ENCODE measurements at places on chromosomes 3 and 15.
A peak's percentile ranks its signal among the peaks of the same experiment; 100 is the strongest.

DNA sequence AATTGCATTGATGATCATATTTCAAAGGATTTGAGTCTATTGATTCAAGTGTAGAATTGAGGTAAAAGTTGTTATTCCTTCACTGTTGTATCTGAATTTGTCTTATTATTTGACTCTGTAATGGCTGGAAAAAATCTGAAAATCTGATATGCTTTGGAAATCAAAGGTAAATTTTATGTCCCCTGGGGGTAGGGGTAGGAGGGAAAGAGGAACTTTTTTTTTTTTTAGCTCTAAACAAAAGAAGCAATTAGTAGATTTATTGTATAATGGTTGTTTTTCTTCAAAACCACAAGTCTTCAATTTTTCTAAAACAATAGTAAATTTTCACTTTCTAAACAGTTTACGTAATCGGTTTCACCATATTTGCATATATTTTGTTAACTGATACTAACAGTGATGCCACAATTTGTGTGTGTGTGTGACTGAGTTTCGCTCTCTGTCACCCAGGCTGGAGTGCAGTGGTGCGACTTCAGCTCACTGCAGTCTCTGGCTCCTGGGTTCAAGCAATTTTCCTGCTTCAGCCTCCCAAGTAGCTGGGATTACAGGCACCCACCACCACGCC lies 91.7 kb upstream of the GOLGA6L4 start:
- DNase-seq = no peak

DNA sequence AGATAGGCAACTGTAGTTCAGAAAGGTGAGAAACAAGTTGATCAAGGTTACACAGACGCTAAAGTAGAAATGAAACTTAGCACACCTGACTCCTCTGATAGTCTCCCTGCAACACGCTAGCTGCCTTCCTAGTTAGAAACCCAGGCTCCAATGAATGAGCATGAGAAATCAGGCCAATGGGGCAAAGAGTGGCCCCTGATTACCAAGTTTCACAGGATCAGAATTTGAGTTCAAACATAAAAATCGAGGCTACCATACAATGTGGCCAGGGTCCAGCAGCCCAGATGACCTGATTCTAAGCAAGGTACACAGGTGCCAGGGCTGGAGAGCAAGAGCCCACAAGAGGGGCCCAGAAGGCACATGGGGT lies 7.7 kb downstream of the PLD1 start:
- DNase-seq = no peak

DNA sequence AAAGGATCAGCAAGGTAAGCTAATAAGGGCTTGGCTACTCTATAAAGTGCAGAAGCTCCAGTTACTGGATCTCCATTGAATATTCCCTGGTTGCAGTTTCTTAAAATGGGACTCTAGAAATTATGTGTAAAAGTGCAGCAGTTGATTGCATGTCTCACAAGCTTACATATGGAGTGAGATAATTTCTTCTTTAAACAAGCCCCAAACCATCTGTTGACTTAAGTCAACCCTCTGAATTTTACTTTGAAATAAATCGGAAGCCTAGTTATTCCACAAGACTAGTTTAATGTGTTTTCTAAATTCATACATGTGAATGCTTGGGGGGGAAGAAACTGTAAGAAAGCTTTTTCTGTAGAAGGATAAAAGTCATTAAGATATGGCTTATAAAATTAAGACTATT lies 664.2 kb downstream of the NLGN1 start:
- DNase-seq = no peak

- DNase-seq = no peak
These were observed 76.6 kb downstream of the AQP9 start for GRCh38 chr15:58214591-58215340.

DNA sequence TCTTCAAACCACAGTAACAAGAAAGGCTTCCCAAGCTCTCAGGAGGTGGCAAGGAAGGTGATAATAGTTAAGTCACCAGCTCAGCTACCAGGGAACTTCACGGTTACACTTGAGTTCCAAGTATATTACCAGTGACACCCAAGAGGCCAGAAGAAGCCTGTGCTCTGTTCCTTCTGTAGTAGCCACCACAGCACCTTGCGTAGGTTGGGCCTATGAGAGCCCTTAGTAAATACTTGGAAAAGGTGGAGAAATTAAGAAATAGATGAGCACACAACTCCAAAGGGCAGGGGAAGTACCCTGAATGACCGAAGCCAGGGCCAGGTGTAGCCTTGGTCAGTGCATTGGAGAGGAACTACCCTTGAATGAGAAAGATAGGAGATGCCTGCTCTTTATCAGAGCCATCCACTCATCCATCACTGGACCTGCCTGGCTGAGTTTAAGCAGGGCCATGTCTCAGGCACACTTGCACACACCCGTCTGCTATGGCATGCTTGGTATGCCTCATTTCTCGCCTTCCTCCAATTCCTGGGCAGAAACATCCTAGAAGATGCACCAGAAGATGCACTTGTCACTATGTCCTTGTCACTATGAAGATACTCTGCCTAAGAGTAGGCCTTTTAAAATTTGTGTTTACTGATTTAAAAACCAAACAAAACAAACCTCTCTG lies 32.6 kb upstream of the NDUFB4 start:
- DNase-seq = no peak

GRCh38 chr15:100601617-100602063 lies 344 bp downstream of the LINS1 start:
- DNase-seq = no peak

DNA sequence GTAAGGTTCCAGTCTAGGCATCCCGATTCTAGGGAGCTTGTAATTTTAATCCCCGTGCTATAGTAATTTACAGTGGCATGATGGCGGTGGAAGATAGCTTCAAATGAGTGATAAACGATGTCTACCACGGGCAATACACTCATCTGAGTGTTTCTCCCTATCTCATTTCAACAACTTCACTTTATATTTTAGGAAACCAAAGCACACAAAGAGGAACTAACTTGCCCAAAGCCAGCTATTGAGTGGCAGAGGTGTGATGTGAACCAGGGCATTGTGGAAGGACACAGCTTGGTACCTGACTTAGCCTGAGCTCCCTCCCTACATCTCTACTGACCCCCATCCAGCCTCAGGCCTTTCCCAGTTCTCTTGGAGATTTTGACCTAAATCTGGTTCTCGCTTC lies 16.9 kb upstream of the FILIP1L start:
- no peak for DNase-seq

GRCh38 chr3:154536751-154537150 lies 106.8 kb upstream of the GPR149 start:
- DNase-seq = no peak

DNA sequence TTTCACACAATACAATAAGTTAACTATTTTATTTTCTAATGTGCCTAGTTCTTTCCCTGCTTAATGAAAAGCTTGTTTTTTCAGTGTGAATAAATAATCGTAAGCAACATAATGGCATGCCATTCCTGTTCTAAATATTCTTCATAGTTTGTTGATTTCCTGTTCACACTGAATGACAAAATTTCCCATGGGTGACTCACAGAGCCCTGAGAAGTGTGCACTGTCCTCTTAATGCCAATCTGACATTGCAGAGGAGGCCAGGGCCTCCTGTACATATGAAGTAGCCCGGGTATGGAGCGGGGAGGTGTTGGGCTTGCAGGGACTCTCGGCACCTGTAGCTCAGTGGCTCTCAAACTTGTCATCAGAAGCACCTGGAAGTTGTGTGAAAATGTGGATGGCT lies 24.3 kb downstream of the CCR3 start:
- DNase-seq = no peak

DNA sequence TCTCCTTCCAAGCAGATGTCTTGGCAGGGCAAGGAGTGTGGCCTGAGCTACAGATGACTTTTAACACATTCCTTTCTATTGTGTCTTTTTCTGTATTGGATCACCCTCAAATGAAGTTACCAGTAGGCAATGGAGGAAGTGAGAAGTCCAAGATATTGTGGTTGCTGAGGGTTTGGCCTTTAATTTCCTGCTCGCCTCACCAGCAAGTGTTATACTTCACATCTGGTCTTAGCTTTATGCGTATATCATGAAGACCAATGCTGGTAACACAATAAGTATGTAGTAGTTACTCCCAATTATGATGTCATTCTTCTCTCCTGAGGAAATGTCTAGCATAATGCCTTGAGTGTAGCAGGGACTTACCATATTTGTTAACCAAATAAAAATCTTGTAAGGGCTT lies 179.9 kb downstream of the ZIC1 start:
- no peak for DNase-seq

DNA sequence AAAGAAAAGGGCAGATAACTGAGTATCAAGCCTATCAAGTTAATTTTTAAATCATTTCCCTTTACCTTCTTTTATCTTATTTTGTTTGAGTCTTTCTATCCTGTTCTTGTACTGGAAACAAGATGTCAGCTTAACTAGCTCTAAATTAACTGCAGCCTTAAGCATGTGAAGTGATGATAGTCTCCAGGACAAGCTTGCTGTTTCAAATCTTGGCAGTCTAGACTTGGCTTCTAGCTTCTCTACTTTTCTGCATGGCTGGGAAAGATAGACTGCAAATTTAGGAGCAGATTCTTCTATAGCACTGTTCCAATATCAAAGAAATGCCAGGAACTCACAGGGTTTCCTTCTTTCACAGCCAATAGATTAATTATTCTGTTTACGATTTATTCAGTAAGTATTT lies 1034.4 kb downstream of the TUSC7 start:
- no peak for DNase-seq

DNA sequence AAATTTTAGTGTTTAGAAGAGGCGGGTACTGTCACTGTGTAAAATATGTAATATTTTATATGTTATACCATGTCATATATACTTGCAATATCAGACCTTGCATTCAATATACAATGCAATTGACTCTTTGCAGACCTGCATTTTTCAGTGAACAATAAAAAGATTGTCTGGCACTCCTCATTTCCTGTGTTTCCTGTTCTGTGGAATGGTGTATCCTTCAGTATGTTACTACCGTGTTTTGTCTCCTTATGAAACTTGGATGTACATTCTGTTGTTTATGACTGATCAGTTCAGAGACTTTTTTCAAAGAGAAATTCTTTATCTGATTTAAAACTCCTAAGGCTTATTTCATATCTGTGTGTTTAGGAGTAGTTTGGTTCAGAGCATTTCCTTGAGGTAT lies 31.5 kb downstream of the APH1B start:
- DNase-seq = no peak

- DNase-seq = peak; percentile 66
These were observed 12.1 kb upstream of the RTP2 start for GRCh38 chr3:187714404-187714979.
